ENCODE measurements at places on chromosomes 6 and 20. TPM values are rescaled to one million over a fixed set of nuclear protein-coding genes. Genes with fewer than 3 reads are reported as not detected.

The SH3BGRL2 gene
- 102 TPM for total RNA-seq

The TMX4 gene
- total RNA-seq, result 13.6 TPM

The NKAIN2 gene
- total RNA-seq, result not detected

The CALHM6 gene
- total RNA-seq, result not detected

The IL17A gene
- not detected for total RNA-seq

The RFX6 gene
- total RNA-seq, result 1.5 TPM

The ACTL10 gene
- total RNA-seq, result 3.4 TPM

The LHFPL5 gene
- not detected for total RNA-seq

The HBS1L gene
- total RNA-seq, result 79.2 TPM

The GTPBP2 gene
- total RNA-seq, result 47.2 TPM

The CRISP2 gene
- not detected for total RNA-seq

The RPN2 gene
- total RNA-seq, result 838 TPM

The CCDC170 gene
- 4.0 TPM for total RNA-seq

The SPATA25 gene
- total RNA-seq, result 7.3 TPM

All from Caco-2 (cell line).